ENCODE measurements at places on chromosomes 7 and 10.

DNA sequence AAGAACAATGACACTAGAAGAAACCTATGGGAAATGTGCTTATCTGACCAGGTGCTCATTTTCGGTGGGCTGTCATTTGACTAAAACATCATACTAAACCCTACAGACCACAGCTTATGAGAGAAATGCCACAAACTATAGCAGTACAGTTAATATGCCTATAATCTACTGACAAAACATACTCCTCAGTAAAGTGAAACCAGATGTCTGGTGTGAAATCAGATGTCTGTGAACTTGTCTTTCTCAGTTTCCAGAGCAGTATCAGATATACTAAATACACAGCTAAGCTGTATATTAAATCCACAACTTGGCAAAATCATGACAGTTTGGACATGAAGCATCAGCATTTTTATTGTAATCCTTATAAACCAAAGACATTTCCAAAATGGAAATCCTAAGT, 3.3 kb downstream of the IMMP2L start:
- no peak for DNase-seq

DNA sequence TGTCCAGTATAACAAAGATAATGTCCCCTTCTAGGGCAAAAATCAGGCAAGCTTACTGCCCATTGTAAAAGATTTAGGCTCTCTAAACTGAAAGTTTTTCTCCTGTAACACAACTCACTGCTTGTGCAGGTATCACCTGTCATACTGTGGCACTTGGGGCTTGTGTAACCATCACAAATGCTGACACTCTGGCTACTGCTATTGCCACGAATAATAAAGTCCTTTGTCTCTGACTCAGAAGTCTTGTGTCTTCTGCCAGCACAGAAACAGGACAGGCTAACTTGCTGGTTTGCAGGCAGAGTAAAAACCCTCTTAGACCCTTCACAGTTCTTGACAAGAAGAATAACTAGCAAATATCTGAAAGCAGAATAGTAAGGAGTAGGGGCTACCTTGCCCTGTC, 273.9 kb downstream of the RPS24 start:
- peak; percentile 8 for DNase-seq

DNA sequence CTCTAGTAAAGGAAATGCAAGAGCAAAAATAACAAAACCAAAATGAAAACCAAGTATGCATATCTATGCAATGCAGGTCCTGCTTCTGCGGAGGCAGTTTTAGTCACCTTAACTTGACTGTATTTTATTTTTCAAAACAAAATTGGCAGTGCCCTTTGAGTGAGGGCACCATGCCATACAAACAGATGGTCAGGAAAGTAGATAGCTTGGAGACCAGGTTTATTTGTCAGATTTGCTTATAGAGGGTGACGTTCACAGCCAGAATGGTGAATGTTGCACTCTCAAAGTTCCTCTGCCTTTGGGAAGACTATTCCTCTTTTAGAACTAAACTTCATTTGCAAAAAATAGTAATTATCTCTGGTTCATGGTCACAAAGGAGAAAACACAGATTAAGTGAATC, 801.9 kb downstream of the ANKRD7 start:
- DNase-seq, result no peak

GRCh38 chr10:94383530-94383929, 18.8 kb upstream of the TBC1D12 start:
- DNase-seq, result no peak

DNA sequence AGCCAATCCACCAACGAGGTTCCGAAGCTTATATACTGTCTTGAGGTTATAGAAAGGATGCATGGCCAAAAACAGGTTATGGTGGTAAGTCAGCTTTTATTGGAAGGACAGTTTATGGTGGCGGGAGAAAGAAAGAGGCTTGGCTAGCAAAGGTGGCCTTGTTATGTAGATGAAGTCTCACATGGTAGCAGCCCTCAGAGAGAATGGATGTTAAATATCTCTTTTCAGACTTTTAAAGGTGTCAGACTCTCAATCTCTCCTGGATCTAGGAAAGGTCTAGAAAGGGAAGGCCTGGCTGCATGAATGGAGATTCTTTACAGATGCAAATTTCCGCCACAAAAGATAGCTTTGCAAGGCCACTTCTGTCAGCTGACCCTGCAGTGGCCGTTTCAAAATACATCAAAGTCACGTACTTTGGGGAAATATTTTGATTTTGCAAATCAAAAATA, 333.8 kb downstream of the GALNT17 start:
- DNase-seq, result no peak

- no peak for DNase-seq
Measured at GRCh38 chr10:63542835-63543575, 21.8 kb downstream of the REEP3 start.

DNA sequence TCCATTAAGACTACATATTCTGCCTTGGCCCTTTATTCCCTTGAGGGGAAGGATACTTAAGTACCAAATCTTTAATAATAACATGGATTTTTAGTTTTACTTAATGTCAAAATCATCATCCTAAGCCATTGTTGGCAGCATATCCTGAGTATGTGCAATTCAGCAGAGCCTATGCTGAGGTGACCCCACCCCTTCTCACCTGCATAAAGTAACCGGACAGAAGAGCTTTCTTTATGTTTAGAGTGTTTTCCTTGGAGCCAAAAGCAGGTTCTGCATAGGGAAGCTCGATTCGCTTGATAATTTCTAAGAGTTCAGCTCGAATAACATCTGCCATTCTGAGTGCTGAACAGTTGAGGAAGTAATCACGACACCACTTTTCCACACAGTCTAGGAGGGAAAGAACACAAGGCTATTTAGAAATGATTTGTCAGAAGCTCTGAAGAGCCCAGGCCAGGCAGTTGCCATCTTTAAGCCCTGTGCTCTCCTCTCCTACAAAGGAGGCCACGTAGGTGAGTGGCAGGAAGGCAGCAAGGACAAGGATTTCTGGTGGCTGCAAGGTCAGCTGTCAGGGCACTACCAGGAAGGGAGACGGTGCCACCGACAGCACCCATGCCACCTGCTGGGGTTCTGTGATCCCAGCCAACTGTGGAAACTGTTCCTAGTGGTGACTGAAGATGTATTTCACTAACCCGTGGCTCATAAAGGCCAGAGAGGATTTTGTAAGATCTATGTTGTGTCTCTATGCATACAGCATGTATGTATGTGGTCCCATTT, 15.6 kb downstream of the BCCIP start:
- no peak for DNase-seq

- no peak for DNase-seq
Measured at GRCh38 chr10:8444630-8445029, 390.1 kb downstream of the GATA3 start.

GRCh38 chr7:131544449-131545301, 11.8 kb downstream of the PODXL start:
- DNase-seq, result no peak

GRCh38 chr10:84693006-84693405, 364.6 kb downstream of the CCSER2 start:
- DNase-seq, result no peak

DNA sequence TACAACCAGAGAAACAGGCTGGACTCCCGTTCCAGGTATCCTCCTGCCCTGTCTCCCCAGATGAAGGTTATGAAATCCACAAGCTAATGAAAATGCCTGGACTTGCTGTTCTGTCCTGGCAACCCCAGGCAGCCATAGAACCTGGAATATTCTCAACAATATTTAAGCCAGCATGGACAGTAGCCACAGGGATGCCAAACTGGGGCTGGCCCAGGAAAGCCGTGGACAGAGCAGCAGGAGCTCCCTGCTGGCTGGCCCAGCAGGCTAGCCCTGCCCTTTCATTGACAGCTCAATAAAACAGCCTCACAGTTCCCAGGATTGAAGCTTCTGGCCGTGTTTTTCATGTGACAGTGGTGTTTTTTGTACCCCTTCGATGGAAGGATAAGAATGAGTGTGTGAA, 230.6 kb downstream of the BMPER start:
- DNase-seq, result no peak

DNA sequence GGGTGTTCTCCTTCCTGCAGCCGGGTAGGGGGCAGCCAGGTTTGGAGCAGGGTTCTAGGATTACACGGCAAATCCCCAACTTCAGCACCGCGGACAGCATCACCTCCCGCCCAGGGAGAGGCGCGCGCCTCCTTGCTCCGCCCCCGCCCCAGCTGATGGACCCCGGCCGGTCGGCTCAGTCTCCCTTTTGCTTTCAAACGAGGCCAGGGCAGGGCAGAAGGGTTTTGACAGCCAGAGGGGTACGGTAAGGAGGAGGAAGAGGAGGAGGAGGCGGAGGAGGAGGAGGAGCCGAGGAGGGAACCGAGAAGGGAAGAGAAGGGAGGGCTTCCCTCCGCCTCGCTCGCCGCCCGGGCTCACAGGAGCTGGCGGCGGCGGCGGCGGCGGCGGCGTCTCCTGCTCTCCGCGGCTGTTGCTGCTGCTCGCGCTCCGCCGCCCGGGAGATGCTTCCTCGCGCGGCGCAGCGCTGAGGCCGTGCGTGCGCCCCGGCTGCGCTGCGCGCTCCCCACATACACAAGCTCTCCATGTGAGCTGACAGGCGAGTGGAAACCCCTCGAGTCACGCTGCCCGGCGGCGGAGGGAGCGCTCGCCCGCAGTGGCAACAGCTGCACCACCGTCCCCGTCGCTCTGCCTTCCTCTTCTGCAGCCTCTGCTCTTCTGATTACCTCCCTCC, 615 bp upstream of the CNTNAP2 start:
- peak; percentile 87 for DNase-seq

DNA sequence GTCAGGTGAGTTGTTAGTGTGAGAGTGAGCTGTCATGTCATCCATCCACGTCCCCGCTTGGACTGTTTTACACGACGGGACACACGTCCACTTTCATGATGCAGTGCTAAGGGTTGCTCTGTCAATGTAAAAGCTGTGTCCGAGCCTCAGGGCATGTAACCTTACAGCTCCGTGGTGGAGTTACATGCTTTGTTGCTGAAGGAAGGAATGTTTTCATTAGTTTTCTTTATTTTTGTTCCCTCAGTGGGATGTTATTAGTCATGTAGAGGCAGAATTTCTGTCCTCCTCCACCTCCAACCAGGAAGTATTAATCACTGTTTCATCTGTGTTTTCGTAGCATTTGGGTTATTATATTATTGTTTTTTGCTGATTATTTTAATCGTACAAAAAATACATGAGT, 88.6 kb downstream of the NRG3 start:
- DNase-seq, result no peak

DNA sequence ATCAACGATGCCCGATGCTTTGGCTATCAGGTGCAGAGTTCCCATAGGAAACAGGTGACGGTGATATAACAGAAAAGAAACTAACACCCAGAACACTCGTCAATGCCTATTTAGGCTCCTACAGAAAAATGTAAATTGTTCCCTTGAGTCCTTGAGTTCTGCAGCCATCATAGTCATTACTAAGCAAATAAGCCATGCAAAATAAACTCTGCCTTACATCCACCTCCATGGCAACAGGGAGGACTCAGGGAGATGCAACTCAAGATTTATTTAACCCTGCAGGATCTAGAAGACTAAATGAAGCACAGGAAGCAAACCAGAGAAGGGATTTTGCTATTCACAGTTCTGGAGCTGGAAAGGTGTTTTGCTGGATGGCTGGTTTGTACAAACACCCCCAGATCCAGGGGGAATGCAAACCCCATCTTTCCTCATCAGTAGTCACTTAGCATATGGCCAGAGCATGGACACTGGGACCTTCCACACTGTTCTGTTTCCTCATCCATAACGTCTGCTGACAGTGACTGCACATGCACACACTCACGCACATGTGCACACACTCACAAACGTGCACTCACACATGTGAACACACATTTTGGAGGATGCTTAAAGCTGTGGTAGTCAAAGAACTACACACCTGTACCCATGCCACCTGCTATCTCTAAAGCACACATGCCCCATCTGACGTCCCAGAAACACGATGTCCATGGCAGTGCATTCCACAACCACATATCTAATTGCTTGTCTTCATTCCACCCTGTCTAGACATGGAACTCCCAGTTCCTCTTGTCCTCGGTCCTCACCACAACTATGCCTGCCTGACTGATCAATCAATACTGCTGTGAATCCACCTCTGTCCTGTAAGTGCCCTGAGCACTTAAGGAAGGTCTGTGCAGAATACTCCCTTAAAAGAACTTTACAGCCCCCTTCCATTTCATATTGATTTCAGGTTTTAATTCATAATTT, 178.2 kb downstream of the COBL start:
- DNase-seq, result no peak

DNA sequence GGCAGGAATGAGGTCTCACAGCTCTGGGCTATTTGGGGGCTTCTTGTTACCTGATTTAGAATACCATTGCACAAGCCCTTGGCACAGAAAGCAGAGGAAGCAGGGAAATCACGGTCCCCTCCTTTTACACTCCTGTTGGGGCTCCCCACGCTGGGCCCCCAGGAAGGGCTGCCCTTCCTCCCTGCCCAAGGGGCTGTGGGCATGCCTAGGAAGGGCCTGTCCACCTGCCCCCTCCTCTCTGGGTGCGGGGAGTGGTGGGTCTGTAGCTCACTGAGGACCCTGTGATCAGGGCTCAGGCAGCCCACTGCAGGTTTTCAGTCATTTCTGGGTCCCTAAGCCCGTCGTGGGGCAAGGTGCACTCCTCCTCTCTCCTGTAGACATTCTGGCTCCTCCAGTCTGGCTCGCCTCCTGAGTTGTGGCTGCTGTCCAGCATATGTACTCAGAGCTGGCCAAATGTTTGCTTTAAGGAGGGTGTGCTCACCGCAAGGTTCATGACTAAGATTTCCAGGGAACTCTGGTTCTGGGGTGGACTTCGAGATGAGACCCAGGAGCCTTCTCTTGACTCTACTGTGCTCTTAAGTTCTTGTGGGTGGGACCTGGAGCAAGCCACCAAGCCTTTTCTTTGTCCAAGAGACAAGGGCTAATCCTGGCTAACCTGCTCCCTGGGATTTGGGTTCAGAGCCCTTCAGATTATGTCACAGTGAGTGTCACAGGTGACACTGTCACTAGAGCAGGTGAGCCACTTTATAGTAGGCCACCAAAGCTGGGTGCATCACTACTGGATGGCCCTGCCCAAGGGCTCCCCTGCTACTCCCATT, 56.0 kb downstream of the TACR2 start:
- DNase-seq, result no peak

- DNase-seq, result no peak
Measured at GRCh38 chr10:102479651-102480050, 22.9 kb downstream of the ACTR1A start.

GRCh38 chr10:11150879-11151415, 133.3 kb downstream of the CELF2 start:
- no peak for DNase-seq

GRCh38 chr10:3773460-3774017, 11.5 kb downstream of the KLF6 start:
- DNase-seq, result no peak

DNA sequence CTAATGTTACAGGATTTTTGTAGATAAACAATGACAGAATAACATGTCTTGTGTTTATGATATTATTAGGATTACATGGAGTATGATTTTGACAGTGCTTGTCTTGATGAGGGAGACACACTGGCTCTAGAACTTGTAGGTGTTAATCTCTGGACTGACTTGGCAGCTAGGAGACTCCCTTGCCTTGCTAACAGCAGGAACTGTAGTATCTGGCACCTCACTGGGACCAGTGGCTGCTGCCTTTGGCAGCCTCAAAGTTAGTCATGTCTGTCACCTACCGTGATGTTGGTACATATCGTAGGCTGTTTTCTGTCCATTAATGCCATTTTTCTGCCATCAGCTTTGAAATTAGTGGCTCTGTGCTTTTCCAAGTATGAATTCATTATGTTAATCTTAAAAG, 261.5 kb downstream of the CDK14 start:
- DNase-seq, result no peak

Measured in osteocyte (in vitro differentiated cells).